ENCODE measurements at places on chromosomes 1 and 21. TPM values are rescaled to one million over a fixed set of nuclear protein-coding genes. Genes with fewer than 3 reads are reported as not detected.

TIAM1 gene
- total RNA-seq, result 54.1 TPM

ACTL8 gene
- not detected for total RNA-seq

CRABP2 gene
- 3.1 TPM for total RNA-seq

SLC1A7 gene
- total RNA-seq, result not detected

LCE1A gene
- not detected for total RNA-seq

TAL1 gene
- 1.6 TPM for total RNA-seq

PKLR gene
- total RNA-seq, result not detected

SPATA46 gene
- not detected for total RNA-seq

TNN gene
- total RNA-seq, result 0.47 TPM

OR2T29 gene
- total RNA-seq, result not detected

MEF2D gene
- total RNA-seq, result 3.7 TPM

GJA8 gene
- not detected for total RNA-seq

VANGL1 gene
- 3.6 TPM for total RNA-seq

CORT gene
- 3.0 TPM for total RNA-seq

HCRTR1 gene
- 1.1 TPM for total RNA-seq

POU3F1 gene
- total RNA-seq, result 9.4 TPM

AMY1A gene
- not detected for total RNA-seq

SPOCD1 gene
- total RNA-seq, result not detected

NFASC gene
- 32.4 TPM for total RNA-seq

GFI1 gene
- not detected for total RNA-seq
